ENCODE measurements at places on chromosomes 3 and 15.

DNA sequence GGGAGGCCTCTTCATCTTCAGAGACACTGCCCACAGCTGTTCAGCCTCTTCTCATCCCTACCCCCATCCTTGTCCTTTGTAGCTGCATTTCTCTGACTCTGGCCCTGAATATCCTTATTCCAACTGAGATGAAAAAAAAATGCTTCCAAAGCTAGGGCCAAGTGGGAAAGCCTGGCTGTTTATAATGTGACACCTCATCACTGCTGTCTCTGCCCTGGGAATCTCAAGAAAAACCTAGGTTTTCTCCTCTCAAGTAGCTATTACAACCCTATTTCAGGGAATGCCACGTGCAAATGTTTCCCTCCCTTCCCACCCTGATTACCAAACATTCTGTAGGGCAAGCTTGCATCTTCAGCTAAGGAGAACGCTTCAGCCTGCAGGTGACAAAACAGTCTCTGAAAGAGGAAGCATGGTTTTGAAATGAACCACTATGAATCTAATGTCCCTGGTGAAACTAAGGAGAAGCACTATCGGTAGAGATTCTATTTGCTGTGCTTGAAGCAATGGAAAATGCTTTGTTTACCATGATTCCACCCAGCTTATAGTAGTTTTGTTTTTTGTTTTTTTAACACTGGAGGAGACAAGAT is 65.4 kb downstream of the USF3 start:
- no peak for DNase-seq

DNA sequence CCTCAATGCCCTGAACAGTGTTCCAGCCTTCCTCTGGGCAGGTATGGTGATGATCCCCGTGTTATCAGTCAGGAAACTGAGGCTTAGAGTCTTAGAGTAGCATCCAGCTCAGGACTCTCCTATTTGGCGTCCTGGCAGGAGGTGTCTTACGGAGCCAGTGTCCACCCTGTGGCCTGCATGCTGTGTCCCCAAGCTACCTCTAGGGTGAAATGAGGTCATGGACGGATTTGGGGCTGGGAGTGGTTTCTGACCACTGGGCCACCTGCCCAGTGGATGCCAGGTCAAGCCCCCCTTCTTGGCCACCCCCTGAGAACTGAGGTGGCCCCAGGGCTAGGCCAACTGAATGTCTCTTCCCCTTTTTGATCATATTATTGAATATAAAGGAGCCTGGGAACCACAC is 27.2 kb upstream of the SLC6A6 start:
- no peak for DNase-seq

GRCh38 chr3:13044496-13045240 is 28.6 kb downstream of the IQSEC1 start:
- no peak for DNase-seq

GRCh38 chr3:148903022-148903442 is 37.9 kb downstream of the CPA3 start:
- no peak for DNase-seq

DNA sequence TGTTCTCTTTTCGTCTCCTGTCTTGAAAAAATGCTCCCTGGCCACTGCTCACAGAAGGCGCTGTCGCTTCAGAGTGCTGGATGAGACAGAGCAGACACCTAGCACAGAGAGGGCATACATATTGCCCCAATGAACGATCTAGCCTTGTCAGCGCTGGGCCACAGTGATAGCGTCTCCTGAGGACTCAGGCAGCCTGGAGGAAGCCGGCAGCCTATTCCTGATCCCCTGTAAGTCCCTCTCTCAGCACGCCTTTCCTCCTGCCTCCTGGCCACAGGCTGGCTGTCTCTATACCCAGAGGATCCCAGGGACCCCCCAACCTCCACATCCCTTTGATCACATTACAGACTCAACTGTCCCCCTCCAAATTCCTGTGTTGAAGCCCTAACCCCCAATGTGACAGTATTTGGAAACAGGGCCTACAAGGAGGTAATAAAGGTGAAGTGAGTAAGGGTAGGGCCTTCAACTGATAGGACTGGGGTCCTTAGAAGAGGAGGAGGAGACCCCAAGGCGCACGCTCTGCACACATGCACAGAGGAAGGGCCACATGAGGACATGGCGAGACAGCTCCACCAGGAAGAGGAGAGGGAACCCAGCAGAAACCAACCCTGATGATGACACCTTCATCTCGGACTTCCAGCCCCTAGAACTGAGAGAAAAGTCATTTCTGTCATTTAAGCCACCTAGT is 7.5 kb downstream of the PLA2G4F start:
- DNase-seq = no peak

DNA sequence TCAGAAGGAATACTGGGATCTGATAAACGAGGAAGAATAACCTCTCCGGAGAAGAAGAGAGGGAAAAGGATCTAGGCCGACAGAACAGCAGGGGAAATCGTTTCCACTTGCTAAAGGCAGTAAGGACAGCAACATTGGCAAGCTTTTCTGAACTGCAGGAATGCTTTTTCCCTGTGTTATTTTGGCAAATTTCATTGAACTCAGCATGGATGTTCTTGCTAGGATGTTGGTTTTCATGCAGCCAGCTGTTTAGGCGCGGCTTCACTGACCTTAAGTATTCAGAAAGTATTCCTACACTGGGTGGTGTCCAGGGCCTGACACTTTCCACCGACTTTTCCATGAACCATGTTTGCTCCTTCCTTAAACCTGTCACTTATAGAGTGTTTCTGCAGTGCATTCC is 489.7 kb downstream of the CNTN3 start:
- DNase-seq = no peak

DNA sequence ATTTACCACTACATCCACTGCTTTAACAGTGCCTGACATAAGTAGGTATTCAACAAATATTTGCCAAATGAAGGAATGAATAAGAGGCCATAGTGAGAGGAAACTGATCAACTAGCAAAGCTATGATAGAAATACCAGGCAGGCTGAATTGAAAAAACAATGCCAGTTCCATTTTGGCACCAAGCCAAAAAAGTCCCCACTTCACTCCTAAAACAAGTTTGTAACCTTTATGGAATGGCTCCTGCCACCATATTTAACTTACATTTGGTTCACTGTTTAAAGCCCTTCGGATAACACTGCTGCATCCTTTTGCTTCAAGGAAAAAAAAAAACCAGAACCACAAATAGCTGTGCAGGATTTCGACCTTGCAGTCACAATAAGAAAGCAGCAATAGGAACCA is 166.1 kb downstream of the FRMD5 start:
- no peak for DNase-seq

GRCh38 chr3:44522494-44522933 is 32.5 kb upstream of the ZKSCAN7 start:
- no peak for DNase-seq

- DNase-seq = no peak
Measured at GRCh38 chr3:13022348-13023234, 50.6 kb downstream of the IQSEC1 start.

- no peak for DNase-seq
Measured at GRCh38 chr15:91291673-91292072, 191.6 kb downstream of the SV2B start.

DNA sequence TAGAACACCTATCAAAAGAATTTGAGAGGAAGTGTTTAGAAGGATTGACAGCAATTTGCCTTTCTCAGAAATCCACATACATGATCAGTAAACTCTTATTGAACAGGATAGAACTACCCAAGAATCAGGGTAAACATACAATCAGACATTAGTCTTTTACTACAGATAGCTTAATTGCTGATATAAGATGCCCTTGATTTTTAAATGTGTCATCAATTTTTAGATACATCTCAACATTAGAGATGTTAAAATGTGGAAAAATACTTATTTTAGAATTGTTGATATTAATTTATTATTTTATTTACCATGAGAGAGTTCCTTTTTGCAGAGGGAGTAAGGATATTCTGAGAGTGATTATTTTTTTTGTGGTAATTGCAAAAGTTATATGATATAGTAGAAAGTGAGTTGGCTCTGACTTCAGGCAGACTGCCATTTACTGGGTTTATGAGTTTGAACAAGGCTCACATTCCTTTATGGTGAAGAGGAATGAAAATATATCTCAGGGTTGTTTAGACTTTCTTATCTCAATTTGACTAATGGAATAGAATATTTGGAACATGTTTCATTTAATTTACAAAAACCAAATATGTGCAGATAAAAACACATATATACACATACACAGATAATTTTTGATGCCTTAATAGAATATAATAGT is 302.8 kb upstream of the GOLIM4 start:
- DNase-seq = no peak

- DNase-seq = no peak
Measured at GRCh38 chr3:53192608-53193007, 31.6 kb downstream of the PRKCD start.

Measured in stimulated activated CD8-positive, alpha-beta memory T cell treated with anti-CD3 and anti-CD28 coated beads, Interleukin-2, amount 100 ng/mL, for 1 hour (primary cell).